ENCODE measurements at places on chromosomes 2 and 18.

GRCh38 chr2:96965781-96966514 is 20.4 kb downstream of the FAM178B start:
- DNase-seq, result no peak

DNA sequence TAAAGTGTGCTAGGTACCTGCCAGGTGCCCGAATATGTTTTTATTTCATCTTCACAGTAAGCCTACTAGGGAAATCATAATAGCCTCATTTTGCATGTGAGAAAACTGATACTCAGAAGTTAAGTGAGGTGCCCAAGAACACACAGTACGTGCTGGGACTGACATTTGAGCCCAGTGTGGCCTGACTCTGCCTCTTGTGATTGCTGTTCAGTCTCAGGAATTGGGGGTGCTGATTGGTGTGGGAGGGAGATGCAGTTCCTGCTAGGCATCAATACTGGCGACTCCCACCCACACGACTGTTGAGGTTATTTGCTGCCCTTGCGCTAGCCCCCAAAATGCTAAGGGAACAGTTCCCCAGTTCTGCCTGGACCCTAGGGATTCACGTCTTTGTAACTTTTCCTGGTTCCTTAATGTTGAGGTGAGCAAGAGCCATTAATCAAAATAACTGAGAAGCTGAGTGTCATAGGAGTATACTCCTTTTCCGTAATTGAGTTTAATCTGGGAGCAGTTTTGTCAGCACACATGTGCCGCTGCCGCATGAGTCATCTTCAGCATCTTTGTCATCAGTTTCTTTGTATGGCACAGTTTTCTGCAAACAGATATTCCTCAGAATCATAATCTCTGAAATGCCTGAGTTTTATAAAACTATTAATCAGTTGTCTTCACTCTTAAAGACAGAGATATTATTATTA is 120.7 kb downstream of the NCK2 start:
- no peak for DNase-seq

DNA sequence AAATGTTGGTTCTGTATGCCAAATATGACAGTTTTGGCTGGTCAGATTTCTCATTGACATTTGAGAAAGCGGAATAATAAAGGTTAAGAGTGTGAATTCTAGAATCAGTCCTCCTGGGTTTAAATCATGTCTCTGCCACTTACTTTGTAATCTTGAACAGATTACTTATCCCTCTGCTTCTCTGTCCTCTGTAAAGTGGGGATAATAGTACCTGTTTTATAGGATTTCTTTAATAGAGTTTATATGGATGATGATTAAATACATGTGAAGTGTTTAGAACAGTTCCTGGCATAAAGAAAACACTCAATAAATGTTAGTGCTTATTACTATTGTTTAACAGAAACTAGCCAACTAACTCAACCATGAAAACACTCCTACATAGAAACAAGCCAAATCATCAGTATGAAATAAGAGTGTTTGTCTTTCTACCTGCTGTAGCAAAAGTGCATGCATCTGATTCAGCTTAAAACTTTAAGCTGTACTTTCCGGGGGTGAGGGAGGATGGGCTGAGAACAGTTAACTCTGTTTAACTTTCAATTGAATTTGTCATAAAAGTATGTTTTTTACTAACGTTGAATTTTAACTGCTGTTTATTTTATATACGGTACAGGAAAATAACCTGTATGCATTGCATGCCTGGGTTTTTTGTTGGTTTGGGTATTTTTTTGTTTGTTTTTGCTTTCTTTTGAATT is 6.8 kb downstream of the HTR2B start:
- DNase-seq, result no peak

GRCh38 chr2:226788881-226789490 is 10.6 kb downstream of the IRS1 start:
- DNase-seq, result no peak

GRCh38 chr2:232959139-232959538 is 53.9 kb downstream of the NGEF start:
- DNase-seq, result no peak

DNA sequence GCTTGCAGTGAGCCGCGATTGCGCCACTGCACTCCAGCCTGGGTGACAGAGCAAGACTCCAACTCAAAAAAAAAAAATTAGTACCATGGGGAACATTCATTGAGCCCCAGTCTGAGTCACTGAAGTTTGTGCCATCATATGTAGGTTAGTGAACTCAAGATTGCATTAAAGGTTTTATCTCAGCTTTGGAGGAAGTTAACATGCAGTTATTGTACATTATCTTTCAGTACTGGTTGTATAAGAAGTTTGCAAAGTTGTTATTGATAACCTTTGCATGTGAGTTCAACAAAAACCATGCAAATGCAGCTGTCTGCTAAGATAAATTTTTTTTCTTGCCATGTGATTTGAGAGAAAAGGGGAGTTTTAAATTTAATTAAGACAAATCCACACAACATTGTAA is 95.7 kb downstream of the MEIS1 start:
- no peak for DNase-seq

GRCh38 chr2:211709389-211709788 is 829.2 kb downstream of the ERBB4 start:
- no peak for DNase-seq

DNA sequence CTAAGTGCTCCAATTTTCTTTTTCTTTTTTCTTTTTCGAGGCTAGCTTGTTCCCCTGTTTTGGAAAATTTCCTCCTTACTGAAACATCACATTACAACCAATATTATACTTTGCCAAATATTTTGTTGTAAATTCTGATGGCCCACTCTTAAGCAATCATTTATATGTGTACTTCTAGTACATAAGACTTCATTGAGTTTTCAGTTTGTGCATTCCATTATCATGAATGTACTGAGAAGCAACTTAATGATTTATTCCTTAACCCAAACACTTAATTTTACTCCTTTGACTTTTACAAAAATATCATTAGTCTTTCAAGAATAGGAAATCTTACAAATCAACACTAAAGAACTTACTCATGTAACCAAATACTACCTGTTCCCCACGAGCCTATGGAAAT is 242.4 kb downstream of the ARHGAP15 start:
- no peak for DNase-seq

DNA sequence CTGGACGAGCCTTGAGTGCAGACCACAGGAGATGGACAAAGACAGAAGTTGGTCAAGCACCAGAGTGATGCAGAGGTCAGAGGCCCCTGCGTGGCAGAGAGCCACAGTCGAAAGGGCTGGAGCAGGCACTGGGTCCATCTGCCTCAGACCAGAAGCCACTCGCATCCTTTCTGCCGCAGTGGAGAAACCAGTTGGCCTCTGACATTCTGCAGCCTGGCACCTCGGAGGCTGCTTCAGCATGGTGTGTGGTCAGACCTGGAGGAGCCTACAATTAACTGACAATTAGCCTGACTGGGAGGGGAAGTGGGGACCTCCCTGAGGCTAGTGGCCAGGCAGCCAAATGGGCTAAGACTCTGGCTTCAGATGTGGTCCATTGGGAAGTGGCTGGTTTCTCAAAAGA is 111.1 kb downstream of the SGPP2 start:
- no peak for DNase-seq

DNA sequence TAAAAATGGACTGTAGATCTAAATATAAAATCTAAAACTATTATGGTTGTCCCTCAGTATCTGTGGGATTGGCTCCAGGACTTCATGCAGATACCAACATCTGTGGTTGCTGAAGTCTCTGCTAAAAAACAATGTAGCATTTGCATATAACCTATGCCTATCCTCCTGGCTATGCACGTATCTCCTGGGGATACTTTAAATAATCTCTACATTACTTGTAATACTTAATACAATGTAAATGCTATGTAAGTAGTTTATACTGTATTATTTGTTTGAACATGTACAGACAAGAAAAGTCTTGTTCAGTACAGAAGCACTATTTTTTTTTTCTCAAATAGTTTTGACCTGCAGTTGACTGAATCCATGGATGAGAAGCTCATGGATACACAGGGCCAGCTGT is 134.9 kb downstream of the ZAP70 start:
- no peak for DNase-seq

DNA sequence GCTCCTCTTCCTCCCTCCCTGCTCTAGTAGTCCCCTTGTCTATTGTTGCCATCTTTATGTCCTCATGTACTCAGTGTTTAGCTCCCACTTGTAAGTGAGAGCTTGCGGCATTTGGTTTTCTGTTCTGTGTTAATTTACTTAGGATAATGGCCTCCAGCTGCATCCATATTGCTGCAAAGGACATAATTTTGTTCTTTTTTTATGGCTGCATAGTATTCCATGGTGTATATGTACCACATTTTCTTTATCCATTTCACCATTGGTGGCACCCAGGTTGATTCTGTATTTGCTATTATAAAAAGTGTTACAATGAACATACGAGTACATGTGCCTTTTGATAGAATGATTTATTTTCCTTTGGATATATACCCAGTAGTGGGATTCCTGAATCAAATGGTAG is 12.5 kb downstream of the PIKFYVE start:
- no peak for DNase-seq

- DNase-seq, result no peak
Observed at GRCh38 chr18:10872304-10872703, 277.1 kb downstream of the PIEZO2 start.

- no peak for DNase-seq
Observed at GRCh38 chr2:231049286-231050017, 7.2 kb upstream of the PSMD1 start.

GRCh38 chr2:85706063-85706462 is 11.9 kb downstream of the GNLY start:
- DNase-seq, result no peak

GRCh38 chr2:136328207-136328795 is 210.4 kb upstream of the CXCR4 start:
- DNase-seq, result no peak

- DNase-seq, result no peak
Observed at GRCh38 chr2:205212357-205212756, 469.9 kb upstream of the NRP2 start.

- DNase-seq, result no peak
Observed at GRCh38 chr2:100799686-100800085, 20.3 kb upstream of the NPAS2 start.

GRCh38 chr2:232672588-232672987 is 24.5 kb upstream of the GIGYF2 start:
- DNase-seq, result no peak

GRCh38 chr18:36187826-36188721 is 777 bp downstream of the MOCOS start:
- no peak for DNase-seq

- DNase-seq, result no peak
Observed at GRCh38 chr2:67394734-67395133, 2.4 kb upstream of the ETAA1 start.

- DNase-seq, result no peak
Observed at GRCh38 chr2:72576861-72577260, 249.0 kb downstream of the EXOC6B start.

- DNase-seq, result no peak
Observed at GRCh38 chr18:9055185-9055584, 47.3 kb upstream of the NDUFV2 start.

DNA sequence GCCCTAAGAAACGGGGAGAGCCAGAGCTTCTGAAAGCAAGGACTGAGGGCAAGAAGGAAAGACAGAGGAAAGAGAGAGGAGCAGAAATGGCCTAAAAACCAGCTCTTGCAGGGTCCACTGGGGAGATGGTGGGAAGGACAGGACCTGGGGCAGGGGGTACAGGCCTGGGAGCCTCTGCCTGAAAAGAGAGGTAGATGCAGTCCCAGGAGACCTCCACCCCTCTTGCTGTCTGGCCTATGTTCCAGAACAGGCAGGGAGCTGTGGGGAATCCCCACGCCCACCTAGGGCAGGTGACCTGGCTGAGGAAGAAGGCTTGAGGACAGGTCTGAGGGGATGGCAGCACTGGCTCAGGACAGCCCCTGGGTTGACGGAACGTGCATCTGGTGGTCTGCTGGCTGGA is 4.6 kb downstream of the CAPN13 start:
- DNase-seq, result no peak

- DNase-seq, result no peak
Observed at GRCh38 chr2:30349691-30350090, 97.4 kb upstream of the LCLAT1 start.

DNA sequence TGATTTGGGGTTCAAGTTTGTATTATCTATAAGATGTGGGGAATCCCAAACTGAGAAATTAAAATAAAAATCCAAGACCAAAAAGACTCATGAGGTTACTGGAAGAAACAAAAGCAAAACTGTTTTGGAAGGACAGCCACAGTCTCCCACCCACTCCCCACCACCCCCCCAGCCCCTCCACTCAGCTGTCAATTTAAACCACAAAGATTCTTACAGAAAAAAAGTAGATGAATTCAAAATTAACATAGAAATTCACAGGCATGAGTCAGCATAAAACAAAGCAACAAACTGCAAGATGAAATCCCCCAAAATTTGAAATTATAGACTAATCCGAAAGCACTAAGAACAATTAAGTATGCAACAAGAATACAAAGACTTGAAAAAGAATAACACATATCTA is 12.1 kb downstream of the MAP4K3 start:
- DNase-seq, result no peak

- DNase-seq, result no peak
Observed at GRCh38 chr2:190379249-190379964, 28.7 kb upstream of the MFSD6 start.

GRCh38 chr2:5980450-5981190 is 288.4 kb downstream of the SOX11 start:
- no peak for DNase-seq

DNA sequence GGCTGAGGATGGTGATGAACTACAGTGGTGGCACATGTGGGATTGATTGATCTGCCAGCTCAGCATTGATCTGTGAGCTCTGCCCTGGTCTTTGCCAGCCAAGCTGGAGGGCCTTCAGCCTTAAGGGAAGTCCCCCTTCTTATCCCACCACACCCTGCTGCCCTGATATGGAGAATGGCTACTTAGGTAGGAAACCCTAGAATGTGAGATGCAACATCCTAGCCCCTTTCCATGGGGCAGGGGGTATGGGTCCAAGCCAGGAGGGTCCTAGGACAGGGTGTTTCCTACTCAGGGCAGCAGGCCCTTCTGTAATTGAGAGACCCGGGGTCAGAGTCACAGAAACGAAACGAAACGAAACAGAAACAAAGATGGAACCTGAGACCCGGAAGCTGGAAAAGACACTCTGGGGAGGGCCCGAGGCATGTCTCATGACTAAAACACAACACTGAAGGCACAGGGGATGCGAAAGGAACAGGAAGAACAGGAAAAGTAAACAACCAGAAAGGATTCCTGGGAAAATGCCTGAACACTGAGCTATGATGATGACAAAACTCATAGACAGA is 16.9 kb upstream of the SULT1C2 start:
- no peak for DNase-seq

- DNase-seq, result no peak
Observed at GRCh38 chr18:59516356-59517155, 157.5 kb upstream of the LMAN1 start.

GRCh38 chr2:234951664-234952269 is at the start of gene SH3BP4:
Gene SH3BP4 (plus strand): TSS chr2:234952017. CDS start chr2:235035003, 82,986 bp downstream.
- peak; percentile 5 for DNase-seq

- no peak for DNase-seq
Observed at GRCh38 chr2:9484533-9484932, 10.2 kb downstream of the IAH1 start.

Measured in activated CD8-positive, alpha-beta memory T cell treated with anti-CD3 and anti-CD28 coated beads for 1 hour (primary cell).